ENCODE measurements at places on chromosomes 6 and 20.

- no peak for DNase-seq
Observed at GRCh38 chr6:30820193-30820592, 64.1 kb upstream of the DDR1 start.

DNA sequence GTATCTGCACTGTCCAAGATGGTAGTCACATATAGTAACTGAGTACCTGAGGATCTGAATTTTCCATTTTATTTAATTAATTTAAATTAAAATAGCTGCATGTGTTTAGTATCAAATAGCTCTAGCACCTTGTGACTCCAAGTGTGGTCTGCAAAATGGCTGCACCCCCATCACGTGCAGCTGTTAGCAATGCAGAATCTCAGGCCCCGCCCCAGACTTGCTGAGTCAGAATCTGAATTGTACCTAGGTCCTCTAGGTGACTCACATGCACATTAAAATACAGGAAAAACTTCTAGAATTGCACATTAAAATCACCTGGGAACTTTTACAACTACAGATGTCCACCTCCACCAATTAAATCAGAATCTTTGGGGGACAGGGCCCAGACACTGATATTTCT, 19.2 kb upstream of the FAM83C start:
- no peak for DNase-seq

DNA sequence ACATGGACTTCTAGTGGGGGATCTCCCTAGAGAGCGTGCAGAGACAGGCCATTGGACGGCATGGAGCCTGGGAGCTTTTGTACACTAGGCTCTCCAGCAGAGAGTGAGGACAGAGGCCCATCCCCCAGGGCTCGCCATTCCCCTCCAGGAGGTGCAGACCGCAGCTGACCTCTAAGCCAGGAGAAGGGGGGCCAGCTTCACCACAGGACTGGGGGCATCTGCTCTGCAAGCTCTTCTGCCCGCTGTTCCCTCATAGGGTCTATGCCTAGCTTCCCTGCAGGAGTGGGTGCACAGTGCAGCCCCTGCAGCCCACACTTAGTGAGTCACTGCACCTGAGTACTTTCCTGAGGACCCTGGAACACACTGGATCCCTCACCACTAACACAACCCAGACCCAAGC, 94.4 kb downstream of the FHL5 start:
- no peak for DNase-seq

DNA sequence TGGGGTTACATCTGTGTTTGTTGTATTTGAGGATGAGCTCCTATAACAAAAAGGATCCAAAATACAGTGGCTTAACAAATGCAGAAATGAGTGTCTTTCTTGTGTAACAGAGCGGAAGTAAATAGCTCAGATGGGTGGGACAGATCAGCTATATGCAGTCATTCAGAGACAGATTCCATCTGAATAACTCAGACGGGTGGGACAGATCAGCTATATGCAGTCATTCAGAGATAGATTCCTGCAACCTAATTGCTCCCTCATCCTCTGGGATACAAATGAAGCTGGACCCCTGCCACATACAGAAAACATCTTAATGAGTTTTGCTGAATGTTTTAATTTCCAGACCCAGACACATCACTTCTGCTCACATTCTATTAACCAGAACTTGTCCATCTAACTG, 332.3 kb downstream of the BCKDHB start:
- DNase-seq: no peak

DNA sequence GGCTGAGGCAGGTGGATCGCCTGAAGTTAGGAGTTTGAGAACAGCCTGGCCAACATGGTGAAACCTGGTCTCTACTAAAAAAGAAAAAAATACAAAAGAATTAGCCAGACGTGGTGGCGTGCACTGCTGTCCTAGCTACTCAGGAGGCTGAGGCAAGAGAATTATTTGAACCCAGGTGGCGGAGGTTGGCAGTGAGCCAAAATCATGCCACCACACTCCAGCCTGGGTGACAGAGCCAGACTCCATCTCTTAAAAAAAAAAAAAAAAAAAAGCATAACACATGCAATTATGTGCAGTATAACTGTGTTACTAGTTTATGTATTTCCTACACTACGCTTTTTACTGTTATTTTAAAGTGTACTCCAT, 31.9 kb upstream of the FAM135A start:
- no peak for DNase-seq

DNA sequence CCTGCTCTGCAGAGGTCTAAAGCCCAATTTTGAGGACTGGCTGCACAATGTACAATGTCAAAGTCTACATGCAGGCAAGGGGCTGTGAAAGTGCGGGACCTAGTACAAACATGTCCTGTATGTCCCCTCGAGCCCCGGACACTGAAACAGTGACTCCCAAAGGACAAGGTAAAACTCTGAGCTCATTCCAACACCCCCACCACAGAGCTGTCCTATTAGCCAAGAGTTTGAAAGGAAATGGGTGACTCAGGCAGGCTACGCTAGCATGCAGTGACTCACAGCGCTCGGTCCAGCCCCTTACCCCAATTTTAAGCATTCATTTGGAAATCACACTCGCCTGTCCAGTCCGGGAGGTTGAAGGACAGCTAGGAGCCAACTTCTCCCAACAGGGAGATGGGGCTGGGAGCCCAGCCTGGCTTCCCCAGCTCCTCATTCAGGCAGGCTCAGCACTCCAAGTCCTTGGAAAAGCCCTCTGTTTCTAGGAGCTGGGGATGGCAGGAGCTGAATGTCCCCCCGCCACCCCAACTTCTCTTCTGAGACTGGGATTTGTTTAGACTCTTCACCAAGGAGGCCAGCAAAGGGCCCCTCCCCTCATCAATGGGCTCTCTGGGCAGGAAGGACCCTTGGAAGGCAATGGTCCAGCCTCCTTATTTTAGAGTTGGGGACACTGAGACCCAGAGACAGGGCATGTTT, 3.9 kb downstream of the SDC4 start:
- DNase-seq: no peak

- DNase-seq: no peak
Observed at GRCh38 chr20:21394551-21394950, 2.8 kb downstream of the NKX2-4 start.

GRCh38 chr6:158006821-158007570, 25.3 kb downstream of the SYNJ2 start:
- no peak for DNase-seq

GRCh38 chr20:10040070-10040975, 5.5 kb downstream of the ANKEF1 start:
- no peak for DNase-seq

DNA sequence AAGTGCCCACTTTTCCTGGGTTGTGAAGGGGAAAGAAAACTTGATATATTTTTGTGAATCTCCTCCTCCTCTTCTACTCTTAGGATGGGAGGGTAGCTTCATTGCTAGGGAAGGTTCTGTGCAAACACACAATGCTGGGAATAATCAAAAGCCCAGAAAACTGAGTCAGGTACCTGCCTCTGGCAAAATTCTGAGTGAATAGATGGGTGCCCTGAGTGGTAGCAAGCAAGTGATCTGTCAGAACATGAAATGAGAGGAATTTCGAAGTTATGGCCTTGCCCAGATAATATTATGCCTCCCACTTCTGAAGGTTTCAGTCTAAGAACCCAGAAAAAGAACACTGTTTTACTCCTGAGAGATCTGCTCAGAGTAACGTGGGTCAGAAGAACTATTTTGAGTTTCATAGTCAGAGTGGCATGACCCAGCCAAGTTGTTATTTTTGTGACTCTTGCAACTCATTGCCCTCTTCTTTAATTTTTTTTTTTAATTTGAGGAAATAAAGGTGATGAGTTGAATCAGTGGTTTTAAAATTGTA, 158.3 kb downstream of the BMP2 start:
- DNase-seq: no peak

- no peak for DNase-seq
Observed at GRCh38 chr6:146595972-146596731, 2.6 kb upstream of the ADGB start.

DNA sequence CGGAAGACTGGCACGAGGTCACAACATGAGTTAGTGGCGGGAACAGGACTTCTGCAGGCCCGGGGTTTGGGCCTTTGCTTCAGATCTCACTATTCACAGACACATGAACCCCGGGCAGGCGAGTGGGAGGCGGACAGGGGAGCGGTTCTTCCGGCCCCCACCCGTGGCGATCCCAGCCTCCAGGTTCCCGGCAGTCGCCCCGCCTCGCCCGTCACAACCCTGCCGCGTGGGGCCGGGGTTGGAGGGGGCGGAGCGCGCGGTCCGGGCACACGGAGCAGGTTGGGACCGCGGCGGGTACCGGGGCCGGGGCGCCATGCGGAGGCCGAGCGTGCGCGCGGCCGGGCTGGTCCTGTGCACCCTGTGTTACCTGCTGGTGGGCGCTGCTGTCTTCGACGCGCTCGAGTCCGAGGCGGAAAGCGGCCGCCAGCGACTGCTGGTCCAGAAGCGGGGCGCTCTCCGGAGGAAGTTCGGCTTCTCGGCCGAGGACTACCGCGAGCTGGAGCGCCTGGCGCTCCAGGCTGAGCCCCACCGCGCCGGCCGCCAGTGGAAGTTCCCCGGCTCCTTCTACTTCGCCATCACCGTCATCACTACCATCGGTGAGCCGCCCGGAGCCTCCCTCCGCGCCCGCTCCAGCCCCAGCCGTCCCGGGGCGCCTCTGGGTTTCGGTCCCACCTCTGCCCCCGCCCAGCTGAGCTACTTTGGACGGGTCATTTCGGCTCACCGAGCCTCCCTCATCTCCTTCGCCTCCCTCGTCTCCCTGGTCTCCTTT, at the start of gene KCNK15:
Gene KCNK15, plus strand, starts transcription at position 268 of the 769 bp plus-strand sequence. Its CDS starts 46 bp downstream, at position 314.
- no peak for DNase-seq

- DNase-seq: peak; percentile 70
Observed at GRCh38 chr6:322940-323729, 30.8 kb downstream of the DUSP22 start.

GRCh38 chr6:133502441-133503335, 261.5 kb downstream of the EYA4 start:
- DNase-seq: no peak

DNA sequence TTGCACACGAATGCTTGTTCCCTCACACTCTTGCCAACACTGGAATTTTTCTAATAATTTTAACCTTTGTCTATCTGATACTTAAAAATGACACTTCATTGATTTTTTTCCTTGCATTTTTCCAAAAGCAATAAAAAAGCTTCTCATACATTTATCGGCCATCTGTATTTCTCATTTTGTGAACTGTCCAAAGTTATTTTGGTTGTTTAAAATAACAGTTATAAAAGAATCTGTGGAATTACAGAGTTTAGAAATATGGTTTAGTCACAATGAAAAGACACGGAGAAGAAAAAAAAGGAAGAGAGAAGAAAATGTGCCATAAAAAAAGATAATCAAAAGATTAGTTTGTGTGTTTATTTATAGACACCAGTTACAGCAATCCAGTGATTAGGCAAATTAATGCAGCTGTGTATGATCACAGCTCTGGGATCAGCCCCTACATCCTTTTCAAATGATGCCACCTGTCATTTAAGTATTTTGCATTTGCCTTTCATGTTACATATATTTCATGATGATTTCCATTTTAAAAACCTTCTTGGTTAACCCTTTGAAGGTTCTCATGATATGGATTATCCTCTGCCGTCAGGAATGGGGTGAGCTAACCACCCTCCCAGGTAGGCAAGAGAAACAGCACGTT, 171.7 kb downstream of the BACH2 start:
- no peak for DNase-seq

- no peak for DNase-seq
Observed at GRCh38 chr20:63295422-63295821, 2.4 kb downstream of the COL20A1 start.

GRCh38 chr20:52242237-52243230, 51.0 kb upstream of the ZFP64 start:
- DNase-seq: no peak

DNA sequence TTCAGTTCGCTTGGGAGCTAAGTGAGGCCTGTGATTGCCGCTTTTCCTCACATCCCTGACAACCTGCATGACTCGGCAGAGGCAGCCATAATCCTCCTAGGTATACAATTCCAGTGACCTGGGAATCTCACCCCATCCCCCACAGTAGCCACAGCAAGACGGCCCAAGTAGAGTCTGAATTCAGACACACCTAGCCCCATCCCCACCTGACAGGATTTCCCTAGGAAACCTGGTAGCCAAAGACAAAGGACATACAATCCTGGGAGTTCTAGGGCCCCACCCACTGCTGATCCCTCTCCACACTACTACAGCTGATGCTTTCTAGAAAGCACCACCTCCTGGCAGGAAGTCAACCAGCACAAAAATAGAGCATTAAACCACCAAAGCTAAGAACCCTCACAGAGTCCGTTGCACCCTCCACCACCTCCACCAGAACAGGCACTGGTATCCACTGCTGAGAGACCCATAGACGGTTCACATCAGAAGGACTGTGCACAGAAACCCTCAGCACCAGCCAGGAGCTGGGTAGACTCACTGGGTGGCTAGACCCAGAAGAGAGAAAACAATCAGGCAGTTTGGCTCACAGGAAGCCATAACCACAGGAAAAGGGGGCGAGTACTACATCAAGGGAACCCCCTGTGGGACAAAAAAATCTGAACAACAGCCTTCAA, 17.9 kb upstream of the RUNX2 start:
- DNase-seq: no peak

GRCh38 chr6:51213811-51214210, 395.1 kb downstream of the TFAP2B start:
- DNase-seq: no peak

- DNase-seq: no peak
Observed at GRCh38 chr20:37414224-37415035, 68.5 kb downstream of the SRC start.

DNA sequence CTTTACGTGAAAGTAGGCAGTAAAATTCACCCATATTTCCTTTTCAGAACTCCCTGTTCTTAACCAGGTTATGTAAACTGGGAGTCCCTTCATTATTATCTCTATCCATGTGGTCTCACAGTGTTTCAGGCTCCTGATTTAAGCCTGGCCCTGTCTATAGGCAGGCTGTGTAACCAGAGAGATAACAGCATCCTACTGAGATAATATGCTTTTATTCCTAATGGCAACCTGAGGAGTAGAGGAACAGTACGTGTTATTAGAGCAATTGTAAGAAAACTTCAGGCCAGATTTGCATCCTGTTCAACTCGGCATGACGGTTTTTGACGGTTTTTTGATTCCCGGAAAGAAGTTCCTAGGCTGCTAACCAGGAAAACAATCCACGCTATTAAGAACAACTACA, 16.9 kb downstream of the FUT9 start:
- DNase-seq: no peak

DNA sequence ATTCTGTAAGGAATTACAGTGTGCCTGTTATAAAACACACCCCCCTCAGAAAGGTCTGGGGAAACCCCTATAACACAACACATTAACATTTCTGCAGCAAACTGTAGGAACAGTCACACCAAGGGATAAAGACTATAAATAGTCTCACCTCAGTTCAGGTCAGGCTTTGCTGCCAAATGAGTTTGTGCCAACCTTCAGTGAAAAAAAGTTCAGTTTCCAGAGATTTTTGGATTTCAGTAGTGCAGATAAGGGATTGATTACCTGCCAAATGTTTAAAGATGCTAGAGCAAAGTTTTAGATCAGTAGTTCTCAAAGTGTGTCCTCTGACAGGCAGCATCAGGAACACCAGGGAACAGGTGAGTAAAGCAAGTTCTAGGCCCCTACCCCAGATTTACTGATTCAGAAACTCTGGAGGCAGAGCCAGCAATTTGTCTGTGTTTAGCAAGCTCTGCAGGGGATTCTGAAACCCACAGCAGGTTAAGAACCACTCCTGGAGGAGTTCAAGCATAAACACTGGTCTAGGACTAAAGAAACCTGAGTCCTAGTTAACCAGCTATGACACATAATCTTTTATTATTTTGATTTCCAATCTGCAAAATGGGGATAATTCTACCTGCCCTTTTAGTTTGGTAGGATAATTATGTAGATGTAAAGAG, 111.0 kb downstream of the RCAN2 start:
- no peak for DNase-seq

- no peak for DNase-seq
Observed at GRCh38 chr6:7171119-7171518, 63.4 kb downstream of the RREB1 start.

- no peak for DNase-seq
Observed at GRCh38 chr6:45658958-45659357, 281.2 kb upstream of the SUPT3H start.

- DNase-seq: no peak
Observed at GRCh38 chr6:105894556-105894955, 191.6 kb upstream of the PRDM1 start.
